ENCODE measurements at places on chromosomes 2 and 18. TPM values are rescaled to one million over a fixed set of nuclear protein-coding genes. Genes with fewer than 3 reads are reported as not detected.

RFX8 gene
- total RNA-seq: 0.50 TPM

SP5 gene
- not detected for total RNA-seq

ERFE gene
- not detected for total RNA-seq

MARS2 gene
- total RNA-seq: 7.7 TPM

CYP20A1 gene
- total RNA-seq: 18.6 TPM
